ENCODE measurements at places on chromosomes 11 and 22. TPM values are rescaled to one million over a fixed set of nuclear protein-coding genes. Genes with fewer than 3 reads are reported as not detected.

GRCh38 chr22:42270510-42271190 is at the start of gene TCF20:
TCF20 (minus strand) TSS chr22:42270653; CDS start chr22:42215305, 55,348 bp downstream.
- DNase-seq: peak; percentile 96

GRCh38 chr11:102589047-102589459 is 36.1 kb downstream of the MMP20 start:
- no peak for DNase-seq

DNA sequence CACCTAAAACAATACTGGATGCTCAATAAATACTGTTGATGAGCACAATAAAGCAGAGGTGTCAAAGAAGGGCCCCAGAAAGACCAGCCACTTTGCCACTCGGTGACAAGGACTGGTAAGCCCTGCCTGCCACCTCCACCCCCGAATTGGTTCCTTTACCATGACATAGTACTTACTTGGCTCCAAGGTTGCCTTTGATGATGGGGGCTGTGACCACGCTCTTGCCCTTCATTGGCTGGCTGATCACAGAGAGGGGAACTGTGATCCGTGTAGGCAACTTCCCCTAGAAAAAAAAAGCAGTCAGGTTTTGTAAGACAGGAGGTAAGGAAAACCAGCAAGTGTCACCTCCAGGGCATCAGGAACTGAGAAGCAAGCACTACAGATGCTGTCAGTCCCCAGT is 29.7 kb downstream of the NFRKB start:
- no peak for DNase-seq

OLFML1 gene
- total RNA-seq: 1.6 TPM

GRCh38 chr11:36631774-36632173 is 33.7 kb upstream of the RAG2 start:
- no peak for DNase-seq

GLB1L2 gene
- total RNA-seq: 1.2 TPM
